ENCODE measurements at places on chromosomes 6 and 20.

- DNase-seq = no peak
Observed at GRCh38 chr20:22371843-22372242, 212.5 kb downstream of the FOXA2 start.

- no peak for DNase-seq
Observed at GRCh38 chr20:56766528-56766927, 137.4 kb downstream of the TFAP2C start.

DNA sequence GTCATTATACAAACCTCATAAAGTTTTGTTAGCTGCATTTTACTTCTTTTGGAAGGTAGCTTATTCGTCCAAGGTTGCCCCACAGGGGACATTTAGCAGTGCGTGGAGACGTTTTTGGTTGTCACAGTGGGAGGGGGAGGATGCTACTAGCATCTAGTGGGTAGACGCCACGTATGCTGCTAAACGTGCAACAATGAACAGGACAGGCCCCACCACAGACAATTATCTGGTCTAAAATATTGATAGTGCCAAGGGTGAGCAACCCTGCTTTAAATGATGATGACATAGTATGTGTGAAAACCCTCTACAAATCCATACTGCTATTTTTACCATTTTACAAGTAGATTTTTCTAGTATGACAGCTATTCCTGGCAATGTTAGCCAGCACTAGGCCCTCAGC is 13.9 kb upstream of the GCNT2 start:
- DNase-seq = no peak

DNA sequence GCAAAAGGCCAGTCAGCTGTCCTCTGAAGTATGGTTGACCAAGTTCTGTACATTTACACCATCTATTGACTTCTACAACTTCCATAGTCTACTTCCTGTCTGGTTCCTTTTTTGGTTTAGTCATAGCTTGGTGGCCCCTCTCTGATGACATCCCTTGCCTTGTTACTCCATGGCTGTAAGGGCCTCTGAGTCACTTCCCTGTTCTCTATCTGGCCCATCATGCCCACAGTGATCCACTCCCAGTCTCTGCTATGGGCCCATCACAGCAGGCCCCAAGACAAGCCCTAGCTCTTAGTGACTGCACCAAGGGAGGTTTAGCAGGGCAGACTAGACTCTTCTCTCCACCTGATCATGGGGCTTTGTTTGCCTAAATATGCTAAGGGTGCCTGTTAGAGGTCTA is 441.6 kb downstream of the HACE1 start:
- DNase-seq = no peak

- no peak for DNase-seq
Observed at GRCh38 chr20:21134883-21135493, 9.1 kb downstream of the KIZ start.

GRCh38 chr6:150177259-150177951 is 34.6 kb downstream of the PPP1R14C start:
- DNase-seq = no peak

DNA sequence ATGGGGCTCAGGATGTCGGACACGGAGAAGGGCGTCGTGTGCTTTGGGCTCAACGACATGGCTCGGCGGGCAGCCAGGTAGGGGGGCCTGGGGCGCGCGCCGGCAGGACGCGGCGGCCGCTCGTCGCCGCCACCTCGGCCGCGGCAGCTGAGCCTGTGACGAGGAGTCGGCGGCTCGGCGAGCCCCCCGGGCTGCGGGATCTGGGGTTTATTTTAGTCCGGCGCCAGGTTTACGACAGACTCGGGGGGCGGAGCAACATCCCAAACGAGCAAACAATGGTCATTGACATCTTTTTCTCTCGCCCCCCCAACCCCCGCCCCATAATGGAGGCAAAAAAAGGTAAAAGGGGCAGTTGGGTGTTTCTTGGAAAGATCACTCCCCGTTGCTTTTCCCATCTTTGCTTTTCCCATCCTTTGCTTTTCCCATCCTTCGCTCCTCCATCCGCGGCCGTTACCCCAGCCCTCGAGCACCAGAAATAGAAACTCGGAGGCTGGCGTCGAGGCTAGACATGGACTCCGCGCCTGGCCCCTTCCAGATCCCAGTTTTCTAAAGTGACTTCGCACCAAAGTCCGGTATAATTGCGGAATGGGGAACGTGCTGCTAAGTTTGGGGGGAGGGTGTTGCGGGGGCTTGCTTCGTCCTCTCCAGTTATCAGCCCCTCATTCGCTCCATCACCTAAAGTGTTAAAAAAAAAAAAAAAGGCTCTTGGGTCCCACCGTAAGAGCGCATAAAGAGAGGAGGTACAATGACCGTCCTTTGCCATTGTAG is at the start of gene NKX2-4:
NKX2-4 (minus strand) TSS at position 186 of the 768 bp plus-strand sequence; CDS start at position 59, 127 bp downstream.
- no peak for DNase-seq

DNA sequence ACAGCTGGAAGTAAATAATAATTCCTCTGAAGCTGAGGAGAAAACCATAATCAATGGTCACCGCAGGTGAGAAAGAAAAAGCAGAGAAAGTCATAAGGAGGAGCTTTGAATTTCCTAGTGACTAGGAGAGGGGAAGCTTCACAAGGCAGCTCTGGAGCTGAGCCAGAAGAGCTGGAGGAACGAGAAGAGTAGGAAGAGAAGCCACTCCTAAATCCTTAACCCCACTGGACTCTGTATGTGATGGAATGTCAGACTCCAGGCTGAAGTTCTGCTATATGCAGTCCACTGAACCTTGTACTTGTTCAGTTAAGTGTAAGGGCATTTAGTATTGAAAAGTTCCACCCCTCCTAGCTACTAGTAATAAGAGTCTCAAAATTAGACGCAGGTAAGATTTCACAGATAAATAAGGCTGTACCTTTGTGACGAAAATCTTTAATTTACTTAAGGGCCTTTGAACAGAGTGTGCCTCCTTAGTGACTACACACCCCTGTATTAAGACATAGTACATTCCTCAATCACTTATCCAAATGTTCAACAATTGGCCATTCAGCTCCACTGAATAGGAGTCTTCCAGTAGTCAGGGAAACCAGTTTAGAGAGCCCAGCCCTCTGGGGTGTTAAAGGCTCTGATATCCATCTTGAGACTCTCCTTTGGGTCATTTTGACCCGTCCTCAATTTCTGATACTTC is 71.4 kb upstream of the UFL1 start:
- no peak for DNase-seq

DNA sequence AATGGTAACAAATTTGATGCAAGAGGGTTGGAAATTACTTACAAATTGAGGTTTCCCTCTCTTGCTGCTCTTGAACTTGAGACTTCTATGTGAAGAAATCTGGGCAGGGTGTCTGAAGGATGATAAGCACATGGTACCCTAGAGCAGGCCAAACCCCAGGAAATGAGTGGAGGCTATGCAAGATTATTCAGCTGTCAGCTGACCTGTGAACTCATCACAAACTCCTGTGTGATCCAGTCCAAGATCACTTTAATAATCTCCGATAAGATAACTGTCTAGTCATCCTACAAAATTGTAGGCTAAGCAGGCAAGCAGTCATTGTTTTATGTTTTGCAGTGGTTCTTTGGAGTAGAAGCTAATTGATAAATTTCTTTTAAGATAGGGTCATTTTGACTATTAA is 213.1 kb downstream of the BTBD3 start:
- no peak for DNase-seq

DNA sequence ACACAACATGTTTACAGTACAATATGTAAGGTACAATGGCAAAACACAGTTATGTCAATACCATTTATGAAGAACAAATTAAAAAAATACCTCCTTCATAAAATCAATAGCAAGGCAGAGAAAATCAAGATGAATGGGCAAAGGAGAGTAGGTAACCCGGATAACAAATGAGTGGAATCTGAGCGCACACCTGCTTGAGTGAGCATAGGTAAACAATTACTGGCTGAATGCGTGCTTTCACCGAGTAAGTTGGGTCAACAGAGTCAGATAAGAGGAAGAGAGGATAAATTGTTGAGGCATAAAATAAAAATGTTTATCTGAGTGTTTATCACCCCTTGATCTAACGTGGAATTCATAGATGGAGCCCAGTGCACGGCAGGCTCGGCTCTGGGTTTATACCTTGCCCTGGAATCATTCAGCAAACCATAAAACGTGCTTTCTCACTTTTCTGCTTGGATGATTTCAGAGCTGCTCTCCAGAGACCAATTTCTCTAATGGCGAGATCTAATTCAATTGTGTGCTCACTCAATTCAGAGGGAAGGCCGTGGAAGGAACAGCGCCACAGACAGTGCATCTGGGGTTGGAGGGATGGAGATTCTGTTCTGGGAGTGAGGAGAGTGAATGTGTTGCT is 224.8 kb upstream of the MAP3K7 start:
- DNase-seq = no peak

DNA sequence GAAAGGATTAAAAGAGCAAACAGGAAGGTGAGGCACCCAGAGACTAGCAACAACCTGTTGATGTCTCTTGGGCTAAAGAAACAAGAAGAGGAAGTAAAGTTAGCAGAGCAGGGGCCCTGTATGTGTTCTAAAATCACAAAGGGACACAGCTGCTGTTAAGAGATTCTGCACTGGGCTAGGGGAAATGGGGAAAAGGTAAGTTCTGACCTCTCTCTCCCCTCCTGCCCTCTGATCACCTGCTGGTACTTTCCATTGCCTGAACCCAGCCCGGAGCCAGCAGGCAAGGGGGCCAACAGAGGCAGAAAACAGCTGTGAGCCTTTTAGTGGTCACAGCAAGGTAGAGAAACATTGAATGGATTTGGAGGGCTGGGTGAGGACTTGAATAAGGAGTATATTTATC is 13.5 kb upstream of the CNR1 start:
- DNase-seq = no peak

- no peak for DNase-seq
Observed at GRCh38 chr6:141103246-141103645, 1029.5 kb upstream of the GJE1 start.

- DNase-seq = peak; percentile 74
Observed at GRCh38 chr20:5788385-5788895, 38.2 kb downstream of the SHLD1 start.

- DNase-seq = no peak
Observed at GRCh38 chr6:8074213-8074612, 10.0 kb upstream of the BLOC1S5 start.

DNA sequence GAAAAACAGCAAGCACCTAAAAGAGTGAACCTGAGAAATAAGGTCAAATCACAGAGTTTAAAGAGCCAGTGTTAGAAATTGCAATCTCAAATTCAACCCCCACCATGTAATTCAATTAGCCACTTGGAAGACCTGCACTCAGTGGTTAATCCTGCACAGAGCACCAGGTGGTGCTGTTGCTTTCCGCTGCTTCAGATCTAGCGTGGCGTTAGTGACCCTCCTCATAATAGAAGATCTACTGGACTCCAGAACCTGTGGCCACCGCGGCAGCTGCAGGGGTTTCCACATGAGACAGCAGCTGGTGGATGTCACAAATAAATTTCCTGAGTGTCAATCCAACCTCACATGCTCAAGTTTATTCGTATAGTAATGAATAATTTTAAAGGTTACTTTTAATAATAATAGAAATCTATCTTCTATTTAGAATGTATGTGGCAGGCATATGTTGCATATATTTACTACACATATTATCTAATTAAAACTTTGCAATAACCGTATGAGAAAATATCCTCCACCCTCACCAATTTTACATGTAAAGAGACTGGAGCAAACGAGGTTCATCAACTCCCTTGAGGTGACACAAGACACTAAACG is 84.4 kb downstream of the SYNE1 start:
- no peak for DNase-seq

DNA sequence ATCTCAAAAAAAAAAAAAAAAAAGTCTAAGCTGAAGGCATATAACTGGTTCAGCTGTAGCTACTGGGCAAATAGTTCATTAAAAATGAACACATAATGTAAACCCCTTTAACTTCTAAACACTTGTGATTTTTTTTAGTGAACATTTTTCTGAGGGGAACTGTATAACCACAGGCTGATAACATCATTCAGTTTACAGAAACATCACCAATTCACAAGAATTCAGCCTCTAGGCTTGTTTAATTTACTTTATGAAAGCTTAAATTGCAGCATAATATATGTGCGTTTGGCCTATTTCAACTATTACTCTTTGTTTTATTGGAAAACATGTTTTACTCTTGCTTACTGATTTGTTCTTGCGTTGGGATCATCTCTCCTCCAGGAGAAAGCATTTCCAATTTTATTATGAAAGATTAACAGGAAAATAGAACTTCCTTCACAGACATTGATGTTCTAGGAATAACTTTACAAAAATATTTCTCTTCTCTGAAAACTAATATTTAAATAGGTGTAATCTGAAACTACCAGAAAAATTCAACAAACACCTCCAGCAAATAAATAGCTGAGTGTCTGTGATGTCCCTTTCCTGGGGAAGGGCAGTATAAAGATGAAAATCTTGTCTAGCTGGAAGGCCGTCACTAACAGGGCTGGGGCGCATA is 284.5 kb downstream of the UST start:
- no peak for DNase-seq

- DNase-seq = no peak
Observed at GRCh38 chr6:52575502-52575892, 1.4 kb downstream of the TRAM2 start.

- DNase-seq = no peak
Observed at GRCh38 chr20:35317416-35318210, 25.4 kb upstream of the FAM83C start.

- DNase-seq = no peak
Observed at GRCh38 chr20:16388731-16389130, 184.5 kb downstream of the KIF16B start.

DNA sequence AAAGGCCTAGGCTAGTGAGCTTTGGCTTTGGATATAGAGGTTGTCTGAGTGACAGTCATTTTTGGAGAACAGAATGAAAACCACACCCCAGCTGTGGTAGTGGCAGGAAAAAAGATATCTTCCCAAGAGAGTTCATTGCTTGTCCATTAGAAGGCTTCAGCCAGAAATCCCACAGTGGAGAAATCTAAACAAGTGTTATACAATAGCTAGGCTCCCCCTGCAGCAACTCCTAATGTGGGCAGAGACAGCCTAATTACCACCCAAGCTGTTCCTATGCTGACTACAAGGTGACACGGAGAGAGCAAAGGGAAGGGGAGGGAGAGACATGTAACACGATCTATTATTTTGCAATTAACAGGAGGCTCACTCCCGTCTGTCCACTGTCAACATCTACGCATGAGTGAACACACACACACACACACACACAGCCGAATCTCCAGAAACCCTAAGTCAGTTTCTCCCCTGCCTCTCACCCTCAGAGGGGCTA is 147.5 kb upstream of the TCF21 start:
- DNase-seq = no peak

DNA sequence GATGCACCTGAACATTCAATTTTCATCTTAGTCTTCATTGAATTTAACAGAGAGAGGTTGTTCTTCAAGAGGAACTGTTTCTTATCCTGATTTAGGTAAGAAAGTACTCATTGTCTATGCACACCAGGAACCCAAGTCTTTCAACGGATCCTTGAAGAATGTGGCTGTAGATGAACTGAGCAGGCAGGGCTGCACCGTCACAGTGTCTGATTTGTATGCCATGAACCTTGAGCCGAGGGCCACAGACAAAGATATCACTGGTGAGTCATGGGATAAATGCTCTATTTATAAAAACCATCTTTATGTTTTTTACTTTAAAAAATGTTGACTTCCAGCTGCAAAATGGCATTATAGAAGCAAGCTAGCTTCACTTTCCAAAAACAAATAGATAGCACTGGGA is 10.2 kb downstream of the NQO2 start:
- DNase-seq = no peak

- DNase-seq = no peak
Observed at GRCh38 chr6:3696525-3697088, 54.9 kb downstream of the PXDC1 start.

Data from activated naive CD4-positive, alpha-beta T cell treated with anti-CD3 and anti-CD28 coated beads, Interleukin-2, amount 50 U/mL, for 16 hours (primary cell).